Umbilical cord (tissue), 2 donors: ENCODE measurements at places on chromosomes 3 and 15. TPM values are rescaled to one million over a fixed set of nuclear protein-coding genes. Genes with fewer than 3 reads are reported as not detected.

The PEX11A gene
- total RNA-seq = 5.1 TPM

The INSYN1 gene
- total RNA-seq = 9.6 TPM

The ZDHHC19 gene
- total RNA-seq = 6.7 TPM

GRCh38 chr3:193945143-193945542 lies 190.8 kb upstream of the HES1 start:
- DNase-seq = no peak

DNA sequence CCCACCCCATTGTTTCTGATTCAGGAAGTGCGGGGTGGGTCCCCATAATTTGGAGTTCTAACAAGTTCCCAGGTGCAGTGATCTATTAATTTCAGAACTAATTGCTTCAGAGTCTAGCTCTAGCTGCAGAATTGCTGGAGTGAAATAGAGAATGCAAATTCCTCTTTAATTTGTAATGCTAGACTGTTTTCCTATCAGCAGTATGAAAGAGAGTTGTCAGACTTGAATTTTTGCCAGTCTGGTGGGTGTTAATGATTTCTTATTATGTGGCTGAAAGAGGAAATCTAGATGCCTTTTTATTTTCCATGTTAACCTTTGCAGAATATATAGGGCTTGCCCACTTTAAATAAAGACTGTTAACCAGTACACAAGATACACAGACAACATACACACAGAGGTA lies 23.7 kb downstream of the APH1B start:
- no peak for DNase-seq
